ENCODE measurements at places on chromosomes 7 and 10.
A peak's percentile ranks its signal among the peaks of the same experiment; 100 is the strongest.

DNA sequence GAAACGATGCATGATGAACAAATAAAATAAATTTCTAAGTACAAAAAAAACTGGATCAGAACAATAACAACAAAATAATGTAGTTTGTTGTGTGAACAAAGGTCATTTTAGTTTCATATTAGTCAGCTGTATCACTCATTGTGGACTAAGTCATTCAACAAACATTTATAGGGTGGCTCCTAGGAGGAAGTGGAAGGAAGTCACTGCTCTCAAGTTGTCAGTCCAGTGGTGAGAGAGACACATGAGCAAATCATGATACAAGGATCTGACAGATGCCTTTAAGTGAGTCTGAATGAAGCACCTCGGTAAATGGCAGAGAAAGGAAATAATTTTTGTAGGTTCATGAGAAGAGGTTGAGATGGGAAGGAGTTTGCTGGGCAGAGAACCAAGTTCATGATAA lies 56.8 kb downstream of the EPDR1 start:
- DNase-seq = no peak

GRCh38 chr10:396535-397220 lies 261.4 kb downstream of the ZMYND11 start:
- DNase-seq = no peak

DNA sequence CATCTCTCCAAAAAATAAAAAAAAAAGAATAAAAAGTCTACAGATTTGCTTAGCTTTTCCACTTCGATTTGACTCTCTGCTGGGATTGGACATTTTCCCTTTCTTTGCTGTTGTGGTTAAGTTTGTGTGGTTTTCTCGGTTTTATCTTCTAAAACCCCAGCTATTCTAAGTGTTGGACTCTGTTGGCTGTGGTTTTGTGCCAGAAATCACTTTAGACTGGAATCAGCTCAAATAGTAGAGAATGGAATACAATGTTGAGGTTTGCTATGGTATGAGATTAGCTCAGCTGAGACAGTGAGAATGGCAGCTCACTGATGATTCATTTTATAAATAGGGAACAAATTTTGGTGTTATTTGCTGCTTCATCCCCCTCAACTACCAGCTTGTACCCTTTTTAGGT lies 116.0 kb downstream of the BUB3 start:
- DNase-seq = no peak

DNA sequence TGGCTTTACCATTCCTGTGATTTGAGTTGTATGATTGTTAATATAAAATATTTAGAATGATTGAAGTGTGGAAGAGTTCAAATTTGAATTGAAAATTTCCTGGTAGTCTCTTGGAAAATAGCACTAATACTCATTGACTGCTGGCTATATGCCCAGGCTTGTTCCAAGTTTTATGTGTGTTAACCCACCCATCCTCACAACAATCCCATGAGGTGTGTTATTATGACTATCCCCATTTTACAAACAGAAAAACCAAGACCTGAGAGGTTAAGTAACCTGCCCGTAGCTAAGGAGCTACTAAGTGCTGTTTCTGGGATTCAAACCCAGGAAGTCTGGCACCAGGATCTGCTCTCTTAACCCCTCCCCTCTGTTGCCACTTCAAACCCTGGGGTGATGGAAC lies 213.9 kb downstream of the CREB5 start:
- no peak for DNase-seq

DNA sequence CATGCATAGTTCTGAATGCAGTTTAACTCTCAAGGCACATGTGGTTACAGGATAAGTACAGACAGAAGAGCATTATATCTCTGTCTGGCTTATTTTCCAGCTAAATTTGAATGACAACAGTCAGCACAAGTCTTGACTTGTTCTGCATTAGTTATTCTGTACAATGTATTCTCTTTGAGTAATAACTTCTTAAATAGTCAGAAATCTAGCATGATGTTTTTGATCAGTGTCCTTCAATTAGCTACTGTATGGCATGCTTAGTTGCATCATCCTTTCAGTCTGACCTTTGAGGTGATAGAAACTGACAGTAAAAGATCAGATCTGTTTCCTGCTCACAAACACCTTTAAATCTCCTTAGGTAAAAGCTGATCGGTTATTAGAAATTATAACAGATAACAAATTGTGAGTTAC lies 118.1 kb downstream of the ARL4A start:
- no peak for DNase-seq

- DNase-seq = no peak
These were observed 84.9 kb downstream of the TCERG1L start for GRCh38 chr10:131226446-131227162.

DNA sequence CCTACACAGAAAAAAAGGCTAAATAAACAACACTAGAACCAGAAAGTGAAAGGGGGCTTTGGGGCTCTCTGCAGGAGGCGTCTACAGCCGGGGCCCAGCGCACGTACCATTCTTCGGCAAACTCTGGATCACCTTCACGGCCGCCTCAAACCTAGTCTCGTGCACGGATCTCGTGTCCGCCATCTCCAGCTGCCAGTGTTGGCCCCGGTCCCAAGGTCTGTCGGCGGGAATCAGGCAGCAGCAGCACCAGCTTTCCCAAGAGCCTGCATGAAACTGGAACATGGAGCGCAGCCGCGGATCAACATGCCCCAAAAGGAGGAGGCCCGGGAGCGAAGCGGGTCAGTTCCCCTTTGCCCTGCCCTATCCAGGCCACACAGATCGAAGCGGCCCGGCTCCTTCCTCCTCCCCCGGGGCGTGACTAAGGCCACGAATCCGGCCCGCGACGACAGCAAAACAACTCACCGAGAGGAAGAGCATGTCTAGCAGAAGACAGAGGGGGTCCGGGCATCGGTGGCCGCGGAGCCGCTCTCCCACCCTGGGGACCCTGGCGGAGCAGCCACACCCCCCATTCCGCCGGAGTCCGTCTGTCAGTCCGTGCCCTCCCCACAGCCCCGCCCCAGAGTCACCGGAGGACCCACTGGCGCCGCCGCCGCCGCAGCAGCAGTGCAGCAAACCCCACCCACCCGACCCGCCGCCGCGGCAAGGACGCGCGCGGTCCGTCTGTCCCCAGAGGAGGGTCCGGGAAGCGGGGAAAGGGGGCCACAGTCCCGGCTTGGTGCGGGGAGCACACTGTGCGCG lies at the start of gene ACBD5:
ACBD5 (minus strand) TSS at position 586 of the 798 bp plus-strand sequence; CDS start at position 477, 109 bp downstream.
- DNase-seq = peak; percentile 59

DNA sequence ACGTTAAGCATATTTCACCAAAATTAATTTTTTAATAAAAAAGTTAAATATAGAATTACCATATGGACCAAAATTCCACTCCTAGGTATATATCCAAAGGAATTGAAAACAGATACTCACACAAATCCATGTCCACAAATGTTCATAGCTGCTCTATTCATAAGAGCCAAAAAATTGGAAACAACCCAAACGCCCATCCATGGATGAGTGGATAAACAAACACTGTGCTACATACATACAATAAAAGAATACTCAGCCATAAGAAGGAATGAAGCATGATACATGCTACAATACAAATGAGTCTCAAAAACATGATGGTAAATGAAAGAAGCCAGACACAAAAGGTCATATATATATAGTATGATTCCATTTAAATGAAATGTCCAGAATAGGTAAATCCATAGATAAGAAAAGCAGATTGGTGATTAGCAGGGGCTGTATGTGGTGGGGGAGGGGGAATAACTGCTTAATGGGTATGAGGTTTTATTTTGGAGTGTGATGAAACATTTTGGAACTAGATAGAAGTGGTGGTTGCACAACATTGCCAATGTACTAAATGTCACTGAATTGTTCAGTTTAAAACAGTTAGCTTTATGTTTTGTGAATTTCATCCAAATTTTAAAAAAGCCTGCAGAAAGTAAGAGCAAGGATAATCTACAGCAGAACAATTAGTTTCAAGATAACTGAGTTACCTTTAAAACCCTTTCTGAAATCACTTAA lies 101.2 kb upstream of the EFCAB10 start:
- no peak for DNase-seq

- DNase-seq = no peak
These were observed 462 bp upstream of the CISD1 start for GRCh38 chr10:58268454-58268945.

GRCh38 chr10:110495731-110496552 lies 1.8 kb upstream of the DUSP5 start:
- peak; percentile 49 for DNase-seq

GRCh38 chr7:41219276-41219675 lies 483.6 kb downstream of the INHBA start:
- DNase-seq = no peak

- DNase-seq = no peak
These were observed 171.7 kb downstream of the KIF20B start for GRCh38 chr10:89873055-89873454.

DNA sequence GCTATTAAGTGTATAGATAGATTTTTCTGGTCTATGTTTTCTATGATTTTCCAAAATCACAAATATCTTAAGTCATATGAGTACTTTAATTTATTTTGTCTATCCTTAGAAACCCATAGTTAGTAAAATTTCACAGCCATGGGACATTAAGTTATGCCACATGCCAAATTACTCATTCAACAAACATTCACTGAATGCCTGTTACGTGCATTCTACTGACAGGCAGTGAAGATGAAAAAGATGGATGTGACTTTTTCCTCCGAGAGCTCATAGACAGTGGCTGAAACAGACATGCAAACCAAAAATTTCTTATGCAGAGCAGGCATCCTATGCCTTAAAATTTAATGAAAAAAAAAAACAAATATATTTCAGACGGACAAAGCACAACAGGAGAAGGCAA lies 84.9 kb downstream of the CHRM2 start:
- no peak for DNase-seq

- DNase-seq = no peak
These were observed 42.0 kb downstream of the GOLGA7B start for GRCh38 chr10:97891497-97892167.

GRCh38 chr10:70459061-70459773 lies 17.7 kb upstream of the NODAL start:
- no peak for DNase-seq

DNA sequence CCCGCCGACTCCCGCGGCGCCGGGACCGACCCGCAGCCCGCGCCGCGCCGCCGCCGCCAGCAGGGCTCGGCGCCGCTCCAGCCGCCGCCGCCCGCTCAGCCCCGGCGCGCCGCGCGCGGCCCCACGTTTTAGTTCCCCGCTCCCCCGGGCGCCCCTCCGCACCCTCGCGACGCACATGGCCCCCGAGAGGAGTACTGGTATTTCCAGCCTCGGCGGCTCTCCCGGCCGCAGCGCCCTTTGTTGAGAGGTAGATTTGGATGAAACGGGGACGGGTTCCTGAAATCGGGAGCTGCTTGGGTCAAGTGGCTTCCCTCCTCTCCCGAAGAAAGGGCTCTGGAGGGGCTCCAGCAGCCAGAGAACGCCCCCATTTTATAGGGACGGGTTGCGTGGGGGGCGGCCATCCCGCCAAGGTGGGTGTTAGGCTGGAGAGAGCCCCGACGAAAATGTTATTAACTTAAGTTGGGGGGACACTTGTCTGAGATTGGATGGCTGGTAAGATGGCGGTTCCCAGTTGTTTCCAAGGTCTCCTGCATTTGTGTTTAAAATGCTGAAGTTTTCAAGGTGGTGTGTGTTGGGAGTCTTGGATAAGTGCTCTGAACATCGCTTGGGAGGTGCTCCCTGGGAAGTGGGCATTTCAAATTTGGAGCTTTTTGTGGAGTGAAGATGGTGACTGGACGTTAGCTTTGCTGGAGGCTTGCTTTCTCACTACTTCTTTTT lies 1.2 kb downstream of the BMI1 start:
- no peak for DNase-seq

DNA sequence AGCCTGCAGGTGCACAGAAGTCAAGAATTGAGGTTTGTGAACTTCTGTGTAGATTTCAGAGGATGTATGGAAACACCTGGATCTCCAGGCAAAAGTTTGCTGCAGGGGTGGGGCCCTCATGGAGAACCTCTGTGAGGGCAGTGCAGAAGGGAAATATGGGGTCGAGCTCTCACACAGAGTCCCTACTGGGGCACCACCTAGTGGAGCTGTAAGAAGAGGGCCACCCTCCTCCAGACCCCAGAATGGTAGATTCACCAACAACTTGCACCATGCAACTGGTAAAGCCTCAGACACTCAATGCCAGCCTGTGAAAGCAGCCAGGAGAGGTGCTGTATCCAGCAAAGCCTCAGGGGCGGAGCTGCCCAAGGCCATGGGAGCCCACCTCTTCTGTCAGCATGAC lies 205.8 kb downstream of the CCSER2 start:
- no peak for DNase-seq

DNA sequence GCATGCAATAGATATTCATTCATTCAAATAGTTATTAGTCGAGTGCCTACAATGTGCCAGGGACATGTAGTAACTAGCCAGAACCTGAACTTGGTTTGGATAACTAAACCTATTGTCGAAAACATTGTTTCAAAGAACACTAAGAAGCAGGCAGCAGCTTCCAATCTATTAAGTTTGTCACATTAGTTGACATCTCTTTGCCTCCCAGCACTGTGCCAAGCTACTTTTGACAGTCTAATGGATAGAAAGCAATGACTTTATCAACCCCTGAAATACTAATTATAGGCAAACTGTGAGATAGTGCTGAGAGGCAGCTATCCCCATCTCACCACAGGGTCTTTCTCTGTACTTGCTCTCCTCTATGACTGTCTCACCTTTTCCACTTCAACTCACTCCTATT lies 22.4 kb upstream of the RELN start:
- DNase-seq = no peak

DNA sequence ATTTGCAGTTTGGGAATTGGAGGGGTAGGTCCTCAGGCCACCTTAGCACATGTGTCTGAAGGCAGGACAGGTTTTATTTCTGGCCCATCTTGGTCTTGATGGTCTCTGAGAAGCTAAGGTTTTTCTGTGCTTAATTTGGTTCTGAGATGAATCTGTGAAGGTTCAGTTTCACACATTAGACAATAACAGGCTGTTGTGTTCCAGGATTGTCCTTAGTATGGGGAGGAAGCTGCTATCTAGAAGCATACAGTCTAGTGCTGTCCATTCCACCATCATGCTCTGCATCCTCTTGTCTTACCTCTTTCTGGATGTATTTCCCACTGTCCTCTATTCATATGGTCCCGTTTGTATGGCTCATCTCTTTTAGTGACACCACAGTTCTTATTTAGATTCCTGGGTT lies 7.1 kb downstream of the UBE2D1 start:
- no peak for DNase-seq

- DNase-seq = peak; percentile 34
These were observed 12.9 kb upstream of the DENND2A start for GRCh38 chr7:140653319-140654108.

- no peak for DNase-seq
These were observed 12.4 kb downstream of the MTPN start for GRCh38 chr7:135964791-135965190.
